ENCODE measurements at places on chromosomes 6 and 20.

- no peak for DNase-seq
Measured at GRCh38 chr6:126672649-126673048, 332.7 kb downstream of the CENPW start.

- no peak for DNase-seq
Measured at GRCh38 chr6:114106020-114106419, 135.1 kb upstream of the HDAC2 start.

- no peak for DNase-seq
Measured at GRCh38 chr6:75402296-75402695, 91.3 kb downstream of the FILIP1 start.

DNA sequence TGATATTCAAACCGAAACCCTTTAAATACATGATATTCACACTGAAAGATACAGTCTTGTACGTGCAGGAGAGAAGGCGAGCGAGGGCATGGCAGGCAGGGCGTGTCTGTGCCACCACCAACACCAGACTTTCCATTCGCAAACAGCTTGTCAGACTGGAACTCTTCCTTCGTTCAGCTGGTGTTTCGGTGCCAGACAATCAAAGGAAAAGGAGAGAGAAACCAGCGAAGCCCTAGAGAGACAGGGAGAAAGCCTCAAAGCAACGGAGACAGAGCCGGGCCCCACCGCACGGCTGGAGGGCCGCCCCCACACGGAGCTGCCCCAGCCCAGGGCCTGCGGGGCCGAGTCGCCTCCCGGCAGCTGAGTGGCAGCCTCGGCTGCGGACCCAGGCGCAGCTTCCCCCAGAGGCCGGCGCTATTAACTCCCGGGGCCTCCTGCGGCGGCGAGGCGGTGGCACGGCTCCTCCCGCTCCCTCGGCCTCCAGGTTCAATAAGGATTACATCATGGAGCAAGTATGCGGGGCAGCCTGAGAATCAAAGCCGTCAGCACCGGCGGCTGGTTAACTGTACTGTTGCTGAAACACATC is 32.1 kb upstream of the NR2E1 start:
- DNase-seq: peak; percentile 83

DNA sequence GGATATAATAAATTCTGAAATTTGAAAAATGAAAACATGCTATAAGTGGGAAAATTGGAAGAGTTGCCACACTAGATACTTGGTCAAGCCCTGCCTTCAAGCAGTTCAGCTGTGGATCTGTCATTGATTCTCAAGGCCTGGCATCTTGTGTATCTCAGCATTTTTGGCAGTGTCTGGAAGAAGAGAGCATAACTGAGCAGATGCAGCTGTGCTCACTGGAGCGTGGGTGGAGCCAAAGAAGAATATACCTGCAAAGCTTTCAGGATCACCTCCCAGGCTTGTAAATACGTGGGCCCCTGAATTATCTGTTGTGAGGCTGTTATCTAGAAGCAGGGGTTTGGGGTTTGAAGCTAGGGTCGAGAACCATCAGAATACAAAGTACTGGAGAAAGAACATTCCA is 31.3 kb upstream of the CHD6 start:
- DNase-seq: no peak

DNA sequence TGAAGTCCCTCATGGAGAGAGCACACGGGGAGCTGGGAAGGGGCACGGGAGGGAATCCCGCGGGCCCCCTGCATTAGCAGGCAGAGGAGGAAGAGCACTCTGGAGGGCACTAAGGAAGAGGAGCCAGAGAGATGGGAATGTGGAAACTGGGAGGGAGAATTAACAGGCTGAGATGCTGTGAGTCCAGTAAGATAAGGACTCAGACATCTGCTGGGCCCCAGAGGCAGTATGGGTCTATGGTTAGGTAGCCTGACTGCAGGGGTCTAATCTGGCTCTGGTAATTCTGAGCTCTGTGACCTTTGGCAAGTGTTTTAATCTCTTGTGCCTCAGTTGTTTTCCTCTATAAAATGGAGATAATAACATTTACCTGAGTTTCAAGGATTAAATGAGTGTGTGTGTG is 15.7 kb upstream of the SRSF3 start:
- DNase-seq: no peak

GRCh38 chr20:52268184-52268749 is 76.7 kb upstream of the ZFP64 start:
- no peak for DNase-seq

DNA sequence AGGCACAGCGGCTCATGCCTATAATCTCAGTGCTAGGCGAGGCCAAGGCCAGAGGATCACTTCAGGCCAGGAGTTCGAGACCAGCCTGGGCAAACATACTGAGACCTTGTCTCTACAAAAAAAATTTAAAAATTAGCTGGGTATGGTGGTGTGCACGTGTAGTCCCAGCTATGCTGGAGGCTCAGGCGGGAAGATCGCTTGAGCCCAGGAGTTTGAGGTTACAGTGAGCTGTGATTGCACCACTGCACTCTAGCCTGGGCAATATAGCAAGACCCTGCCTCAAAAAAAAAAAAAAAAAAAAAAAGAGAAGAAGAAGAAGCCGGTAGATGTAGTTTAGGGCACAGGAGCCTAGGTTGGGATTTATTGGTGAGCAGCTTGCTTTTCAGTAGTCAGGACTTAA is 20.7 kb downstream of the MTHFD1L start:
- DNase-seq: no peak

DNA sequence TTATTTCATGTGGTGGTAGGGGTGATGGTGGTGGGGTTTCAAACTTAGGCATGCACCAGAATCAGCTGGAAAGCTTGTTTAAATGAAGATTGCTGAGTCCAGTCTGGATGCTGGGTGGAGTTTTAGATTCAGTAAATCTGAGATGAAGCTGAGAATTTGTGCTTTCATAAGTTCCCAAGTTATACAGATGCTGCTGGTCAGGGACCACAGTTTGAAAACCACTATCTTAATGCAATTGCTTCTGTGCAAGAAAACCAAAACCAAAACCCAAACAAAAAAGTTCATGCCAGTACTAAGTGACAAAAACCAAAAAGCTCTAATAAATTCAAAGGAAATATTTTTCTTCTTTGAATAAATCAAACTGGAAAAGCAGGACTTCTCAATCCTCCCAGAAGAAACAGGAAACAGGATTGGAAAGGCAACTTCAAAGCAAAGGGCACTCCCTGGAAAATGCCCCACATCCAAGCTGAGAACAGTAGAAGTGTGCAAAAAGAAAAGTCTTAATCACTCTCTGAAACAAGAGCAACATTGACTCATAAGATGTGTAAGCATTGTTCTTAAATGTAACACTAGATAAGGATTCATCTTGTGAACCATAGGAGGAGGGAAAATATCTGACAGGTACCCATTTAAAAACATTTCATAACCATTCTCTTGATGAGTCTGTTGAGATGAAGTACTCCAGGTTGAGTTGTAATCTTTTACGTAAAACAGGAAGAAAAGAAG is 481.5 kb upstream of the HSF2 start:
- DNase-seq: peak; percentile 7

- DNase-seq: peak; percentile 81
Measured at GRCh38 chr20:62875419-62876361, 14.1 kb upstream of the TCFL5 start.

GRCh38 chr6:103675807-103676406 is 1183.8 kb downstream of the HACE1 start:
- no peak for DNase-seq

DNA sequence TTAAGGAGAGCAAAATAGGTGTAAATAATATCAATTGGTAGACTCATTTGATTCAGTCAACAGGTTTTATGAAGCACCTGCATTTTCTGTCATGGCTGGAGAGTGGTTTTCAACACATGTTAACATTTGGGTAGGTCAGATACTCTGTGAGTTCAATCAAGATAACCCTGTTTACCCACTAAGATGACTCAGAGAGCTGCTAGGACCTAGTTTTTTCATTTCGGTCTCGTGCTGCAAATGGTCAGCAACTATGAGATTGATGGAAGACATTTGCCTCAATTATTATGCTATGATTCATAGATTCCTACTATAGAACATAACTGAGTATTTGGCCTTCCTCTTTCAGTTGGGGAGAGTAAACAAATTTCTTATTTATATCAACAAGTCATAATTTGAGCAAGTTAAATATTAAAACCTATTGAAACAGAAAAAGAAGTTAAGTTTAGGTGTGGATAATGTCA is 391.4 kb upstream of the CITED2 start:
- peak; percentile 59 for DNase-seq

- DNase-seq: no peak
Measured at GRCh38 chr6:40888456-40888990, 150.5 kb downstream of the UNC5CL start.

GRCh38 chr20:47118206-47118605 is 223.6 kb downstream of the EYA2 start:
- no peak for DNase-seq

DNA sequence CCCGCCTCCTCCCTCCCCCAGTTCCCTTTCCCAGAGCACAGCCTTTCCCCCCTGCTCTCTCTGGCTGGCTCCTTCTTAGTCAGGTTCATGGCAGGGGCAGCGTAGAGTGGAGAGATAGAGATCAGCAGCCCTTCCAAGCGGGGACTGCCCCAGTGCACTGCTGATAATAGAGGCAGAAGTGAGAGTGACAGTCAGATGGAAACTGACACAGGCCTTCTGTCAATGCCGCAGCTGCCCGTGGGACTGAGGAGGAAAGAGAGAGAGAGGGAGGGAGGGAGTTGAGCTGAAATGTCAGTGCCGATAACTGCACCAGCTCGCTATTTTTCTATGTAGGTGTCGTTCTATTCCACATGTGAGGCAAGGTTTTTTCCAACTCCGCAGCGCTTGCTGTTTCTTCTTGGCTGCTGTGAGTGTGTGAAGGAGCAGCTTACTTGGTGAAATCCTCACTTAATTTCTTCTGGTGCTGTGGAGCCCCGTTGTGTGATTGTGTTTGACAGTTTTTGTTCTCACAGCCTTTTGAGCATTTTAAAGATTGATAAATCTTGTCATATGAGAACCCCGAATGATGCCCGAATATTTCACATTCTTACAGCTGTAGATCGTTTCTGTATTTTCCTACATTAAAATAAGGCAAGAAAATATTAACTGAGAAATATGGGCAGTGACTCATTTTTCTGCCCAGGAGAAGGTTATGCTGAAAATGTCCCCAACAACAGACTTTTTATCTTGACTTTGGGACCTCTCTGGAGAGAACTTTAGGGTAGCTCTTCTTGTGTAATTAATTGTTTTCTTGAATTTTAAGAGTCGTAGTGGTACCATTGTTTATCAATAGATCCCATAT is 386.4 kb upstream of the MMS22L start:
- DNase-seq: no peak

GRCh38 chr20:21127201-21127981 is 1.5 kb downstream of the KIZ start:
- no peak for DNase-seq

DNA sequence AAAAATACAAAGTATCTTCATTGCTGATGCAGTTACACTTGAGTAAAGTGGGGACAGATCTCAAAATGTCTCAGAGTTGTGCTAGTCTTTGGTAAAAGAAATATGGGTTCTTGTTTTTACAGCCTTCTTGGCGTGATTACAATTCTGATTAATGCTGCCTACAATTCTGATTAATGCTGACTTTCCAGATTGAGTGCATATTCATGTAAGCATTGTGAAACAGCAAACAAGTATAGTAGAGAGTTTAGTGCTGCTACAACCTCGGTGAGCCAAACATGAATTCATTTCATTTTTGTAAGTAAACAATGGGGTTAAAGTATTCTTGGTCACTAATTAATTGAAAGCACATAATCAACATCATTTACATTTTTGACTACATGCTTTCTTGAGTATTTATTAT is at the start of gene DEFB113:
Gene DEFB113, minus strand, starts transcription at position 21 of the 400 bp plus-strand sequence. Its CDS starts 0 bp downstream, at position 21.
- DNase-seq: no peak

DNA sequence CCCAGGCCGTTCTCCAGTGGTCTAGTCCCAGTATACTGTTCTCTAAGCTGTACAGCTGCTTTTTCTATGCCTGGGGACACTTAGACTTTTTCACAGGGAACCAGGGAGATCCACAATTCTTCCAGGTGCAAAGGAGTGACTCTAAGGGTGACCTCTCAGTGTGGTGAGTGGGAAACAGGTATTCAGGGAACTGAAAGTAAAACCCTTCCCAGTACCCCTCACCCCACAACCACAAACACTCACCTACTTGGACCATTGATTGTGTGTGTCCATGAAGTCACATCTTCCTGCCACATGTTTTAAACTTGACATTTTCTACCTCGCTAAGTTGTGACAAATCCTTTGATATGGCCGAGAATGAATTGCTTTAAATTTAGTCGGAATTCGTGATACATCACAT is 183.6 kb downstream of the CLIC5 start:
- DNase-seq: no peak

DNA sequence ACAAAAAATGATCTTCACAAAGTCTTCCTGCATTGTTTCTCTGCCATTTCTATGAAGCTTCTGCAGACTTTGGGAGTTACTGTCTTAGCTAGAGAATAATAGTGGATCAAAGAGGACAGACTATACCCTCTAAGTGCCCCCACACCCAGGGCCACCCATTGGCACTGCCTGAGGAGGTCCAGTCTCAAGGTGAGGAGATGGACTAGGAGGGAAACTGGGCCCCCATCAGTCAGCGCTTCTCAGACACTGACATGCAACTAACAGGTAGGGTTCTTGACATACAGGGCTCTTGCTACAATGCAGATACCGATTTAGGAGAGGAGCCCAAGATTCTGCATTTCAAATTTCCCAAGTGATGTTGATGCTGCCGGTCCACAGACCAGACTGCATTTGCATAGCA is 24.3 kb downstream of the PCNA start:
- no peak for DNase-seq

GRCh38 chr20:4021906-4022305 is 6.5 kb upstream of the RNF24 start:
- DNase-seq: no peak

DNA sequence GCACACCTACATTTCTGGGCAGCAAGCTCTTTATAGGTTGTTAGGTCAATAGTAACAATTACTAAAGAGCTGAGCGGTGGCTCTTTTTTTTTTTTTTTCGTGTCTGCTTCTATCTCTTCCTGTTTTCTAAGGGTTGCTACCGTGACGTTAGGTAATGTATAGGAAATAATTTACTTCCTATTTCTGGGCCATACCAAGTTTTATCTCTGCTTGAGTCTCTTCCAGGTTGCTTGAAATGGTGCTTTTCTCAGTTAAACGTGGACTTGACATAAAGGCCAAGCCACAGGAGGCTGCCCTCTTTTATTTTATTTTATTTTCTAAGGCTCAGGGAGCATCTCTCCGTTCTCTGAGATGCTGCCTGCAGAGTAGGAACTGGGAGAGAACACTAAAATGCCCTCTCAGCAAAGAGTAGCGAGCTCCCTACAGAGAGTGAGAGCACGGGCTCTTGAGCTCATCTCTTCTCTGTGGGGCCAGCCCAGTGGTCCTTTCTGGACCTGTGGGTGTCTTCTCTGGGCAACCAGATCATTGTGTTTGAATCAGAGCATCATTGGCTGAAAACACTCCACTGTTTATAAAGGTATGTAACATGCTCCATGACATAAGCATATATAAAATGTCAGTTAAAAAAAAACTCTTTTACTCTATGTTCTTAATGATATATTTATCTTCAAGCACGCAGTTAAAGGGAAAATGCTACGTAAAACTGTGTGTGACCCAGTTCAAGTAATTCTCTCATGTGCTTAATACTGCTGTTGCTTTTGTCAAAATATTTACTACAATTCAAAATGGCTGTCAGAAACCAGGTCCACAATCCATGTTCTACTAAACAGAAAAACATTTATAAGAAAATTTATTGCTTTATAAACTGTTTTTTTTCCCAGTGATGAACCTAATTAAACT is at the start of gene ZNF831:
Gene ZNF831, plus strand, starts transcription at position 191 of the 900 bp plus-strand sequence. CDS start 27,199 bp downstream, outside the sequence.
- DNase-seq: no peak
